ENCODE measurements at places on chromosomes 6 and 20.
A peak's percentile ranks its signal among the peaks of the same experiment; 100 is the strongest.

DNA sequence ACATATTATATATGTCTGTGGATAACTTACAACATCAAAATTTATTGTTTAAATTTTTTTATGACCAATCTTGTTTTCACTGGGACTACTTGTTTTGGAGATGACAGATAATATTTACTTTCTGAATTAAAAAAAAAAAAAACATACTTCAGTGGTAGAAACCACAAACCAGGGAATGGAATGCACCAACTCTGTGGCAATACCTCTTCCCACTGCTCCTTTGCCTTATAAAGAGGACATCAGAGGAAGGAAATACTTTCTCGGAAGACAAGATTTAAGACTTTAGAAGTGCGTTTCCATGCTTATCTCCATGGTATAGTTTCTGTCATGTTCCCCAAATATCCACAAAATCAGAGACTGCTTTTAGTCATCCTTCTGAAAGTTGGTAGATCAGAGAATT lies 1241.1 kb upstream of the EYS start:
- H3K27ac ChIP-seq = no peak overlapping the region
- no peaks in the 10 kb centered on the region for H3K27me3 ChIP-seq
- H3K36me3 ChIP-seq = no peaks in the 10 kb centered on the region
- H3K4me1 ChIP-seq = no peaks in the 10 kb centered on the region

- no peak overlapping the region for H3K4me3 ChIP-seq
- DNase-seq = no peak
- H3K27ac ChIP-seq = no peak overlapping the region
- H3K4me1 ChIP-seq = no peaks in the 10 kb centered on the region
- H3K27me3 ChIP-seq = no peaks in the 10 kb centered on the region
Measured at GRCh38 chr6:34020807-34021553, 124.9 kb downstream of the GRM4 start.

GRCh38 chr6:160426136-160426535 lies 78.0 kb downstream of the SLC22A3 start:
- no peaks in the 10 kb centered on the region for H3K36me3 ChIP-seq
- H3K27ac ChIP-seq = no peak overlapping the region
- DNase-seq = no peak
- peaks cover 20% of the 10 kb centered on the region for H3K27me3 ChIP-seq
- no peaks in the 10 kb centered on the region for H3K4me1 ChIP-seq
- no peak overlapping the region for H3K4me3 ChIP-seq

DNA sequence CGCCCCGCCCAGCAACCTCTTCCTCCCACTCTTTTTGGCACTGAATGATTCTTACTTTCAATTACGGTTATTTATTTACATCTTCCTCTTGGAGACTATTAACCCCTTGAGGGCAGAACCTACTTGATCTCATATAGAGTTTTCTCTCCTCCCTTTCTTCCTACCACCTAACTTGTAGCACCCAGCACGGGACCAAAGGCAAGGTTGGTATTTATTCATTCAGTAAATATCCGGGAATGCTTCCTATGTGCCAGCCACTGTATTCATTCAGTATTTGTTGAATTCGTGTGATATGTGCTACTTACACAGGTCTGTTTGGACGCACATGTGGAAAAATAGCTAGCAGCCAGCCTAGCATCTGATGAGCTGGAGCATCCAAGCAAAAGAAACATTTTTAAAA lies 1.3 kb upstream of the CNKSR3 start:
- no peaks in the 10 kb centered on the region for H3K36me3 ChIP-seq
- H3K27me3 ChIP-seq = no peaks in the 10 kb centered on the region
- peaks cover 44% of the 10 kb centered on the region for H3K4me1 ChIP-seq
- no peak for DNase-seq

GRCh38 chr6:154234019-154234772 lies 122.4 kb downstream of the IPCEF1 start:
- no peaks in the 10 kb centered on the region for H3K36me3 ChIP-seq
- no peak overlapping the region for H3K4me3 ChIP-seq
- no peaks in the 10 kb centered on the region for H3K4me1 ChIP-seq
- H3K27me3 ChIP-seq = no peaks in the 10 kb centered on the region
- H3K27ac ChIP-seq = no peak overlapping the region
- DNase-seq = no peak

- H3K27me3 ChIP-seq = no peaks in the 10 kb centered on the region
- H3K27ac ChIP-seq = no peak overlapping the region
- H3K4me3 ChIP-seq = no peak overlapping the region
- no peak for DNase-seq
- no peaks in the 10 kb centered on the region for H3K36me3 ChIP-seq
- peaks cover 8% of the 10 kb centered on the region for H3K4me1 ChIP-seq
Measured at GRCh38 chr6:169738204-169738975, 13.0 kb downstream of the DYNLT2 start.

- H3K4me3 ChIP-seq = no peak overlapping the region
- H3K36me3 ChIP-seq = no peaks in the 10 kb centered on the region
- no peaks in the 10 kb centered on the region for H3K27me3 ChIP-seq
Measured at GRCh38 chr6:13484138-13484708, 3.2 kb downstream of the GFOD1 start.

GRCh38 chr20:53855733-53856132 lies 214.7 kb downstream of the BCAS1 start:
- no peaks in the 10 kb centered on the region for H3K27me3 ChIP-seq
- H3K27ac ChIP-seq = peak overlapping the region; percentile 44
- no peak for DNase-seq
- H3K4me1 ChIP-seq = peaks cover 32% of the 10 kb centered on the region
